NCI-H748 treated with DMSO at 0.1 percent for 48 hours (cell line): ENCODE measurements at places on chromosomes 2 and 18.

DNA sequence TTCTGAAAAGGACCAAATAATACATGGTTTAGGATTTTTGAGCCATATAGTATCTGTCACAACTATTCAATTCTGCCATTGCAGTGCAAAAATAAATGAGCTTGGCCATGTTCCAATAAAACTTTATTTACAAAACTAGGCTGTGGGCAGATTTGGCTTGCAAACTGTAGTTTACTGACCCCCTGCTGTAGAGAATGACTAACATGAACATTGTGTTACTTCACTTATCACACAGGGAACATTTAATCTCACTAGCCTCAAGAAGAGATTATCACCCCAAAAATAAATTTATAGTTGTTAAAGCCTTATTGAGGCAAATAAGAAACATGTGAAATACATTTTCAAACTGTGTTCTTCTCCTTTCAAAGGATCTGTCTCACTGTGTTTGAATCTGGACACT is 766.2 kb downstream of the MBD2 start:
- no peak for DNase-seq

- DNase-seq = no peak
Measured at GRCh38 chr18:38413193-38413592, 847.6 kb upstream of the CELF4 start.

GRCh38 chr18:78965917-78966792 is 13.5 kb upstream of the SALL3 start:
- no peak for DNase-seq

- peak; percentile 49 for DNase-seq
Measured at GRCh38 chr2:144519934-144520731, at the start of gene ZEB2. ZEB2 (minus strand) TSS chr2:144520119; CDS start chr2:144517350, 2,769 bp downstream.

DNA sequence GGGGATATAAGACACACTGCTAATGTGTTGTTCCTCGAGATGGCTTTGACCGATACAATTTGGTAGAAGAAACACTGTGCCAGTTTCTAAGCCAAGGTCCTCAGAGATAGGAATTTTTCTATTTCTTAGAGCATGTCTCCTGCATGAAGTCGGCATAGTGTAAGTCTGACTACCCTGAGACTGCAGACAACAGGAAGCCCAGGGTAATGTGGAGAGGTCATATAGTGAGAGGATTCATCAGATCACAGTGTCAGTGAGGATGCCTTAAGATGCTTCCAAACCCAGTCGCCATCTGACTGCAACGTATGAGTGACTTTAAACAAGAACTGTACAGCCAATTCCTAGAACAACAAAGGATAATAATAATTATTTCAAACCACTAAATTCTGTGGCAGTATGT is 818.3 kb upstream of the GYPC start:
- no peak for DNase-seq

- no peak for DNase-seq
Measured at GRCh38 chr2:65015731-65016130, 26.5 kb downstream of the SLC1A4 start.

DNA sequence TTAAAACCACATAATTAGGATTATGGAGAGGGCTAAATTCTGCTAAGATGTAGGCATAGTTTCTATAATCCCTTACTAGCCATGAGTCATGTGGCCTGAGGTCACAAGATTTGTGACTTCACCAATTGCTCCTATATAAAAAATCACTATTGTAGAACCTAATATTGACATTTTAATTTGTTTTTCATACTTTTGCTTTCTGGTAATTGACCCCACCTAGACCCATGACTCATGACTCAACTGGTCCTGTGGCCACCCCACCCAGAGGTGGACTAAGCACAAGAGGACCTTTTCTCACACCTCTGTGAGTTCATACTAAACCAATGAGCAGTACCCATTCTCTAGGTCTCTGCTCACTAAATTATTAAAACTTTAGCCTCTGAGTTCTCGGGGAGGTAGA is 1567.5 kb upstream of the LRRTM1 start:
- no peak for DNase-seq

DNA sequence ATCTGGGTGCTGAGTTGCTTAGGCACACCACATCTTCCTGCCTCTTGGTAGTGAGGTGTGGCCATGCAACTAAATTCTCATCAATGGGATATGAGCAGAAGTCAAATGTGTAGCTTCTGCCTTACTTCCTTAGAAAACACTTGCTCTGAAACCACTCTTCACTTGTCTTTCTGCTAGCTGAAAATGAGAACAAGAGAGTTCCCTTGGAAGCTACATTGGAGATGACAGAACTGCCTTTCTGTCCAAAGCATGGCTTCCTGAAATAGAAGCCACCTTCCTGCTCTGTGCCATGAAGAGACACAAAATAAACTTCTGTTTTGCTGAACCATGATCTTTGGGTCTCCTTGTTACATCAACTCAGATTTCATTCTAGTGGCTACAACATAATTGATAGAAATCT is 659.9 kb downstream of the IRS1 start:
- DNase-seq = no peak

DNA sequence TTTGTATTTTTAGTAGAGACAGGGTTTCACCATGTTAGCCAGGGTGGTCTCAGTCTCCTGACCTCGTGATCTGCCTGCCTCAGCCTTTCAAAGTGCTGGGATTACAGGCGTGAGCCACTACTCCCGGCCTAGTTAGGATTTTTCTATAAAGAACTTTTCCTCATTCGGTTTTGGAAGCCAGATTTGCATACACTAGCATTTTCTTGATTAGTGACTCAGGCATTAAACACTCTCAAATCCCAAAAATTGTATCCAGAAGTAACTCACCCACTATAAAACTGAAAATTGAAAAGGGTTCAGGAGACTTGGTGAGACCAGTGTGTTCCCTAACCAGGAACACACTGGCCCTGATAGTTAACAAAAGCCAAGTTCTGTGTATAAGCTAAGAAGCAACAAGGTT is 25.2 kb downstream of the EIF2AK3 start:
- no peak for DNase-seq

DNA sequence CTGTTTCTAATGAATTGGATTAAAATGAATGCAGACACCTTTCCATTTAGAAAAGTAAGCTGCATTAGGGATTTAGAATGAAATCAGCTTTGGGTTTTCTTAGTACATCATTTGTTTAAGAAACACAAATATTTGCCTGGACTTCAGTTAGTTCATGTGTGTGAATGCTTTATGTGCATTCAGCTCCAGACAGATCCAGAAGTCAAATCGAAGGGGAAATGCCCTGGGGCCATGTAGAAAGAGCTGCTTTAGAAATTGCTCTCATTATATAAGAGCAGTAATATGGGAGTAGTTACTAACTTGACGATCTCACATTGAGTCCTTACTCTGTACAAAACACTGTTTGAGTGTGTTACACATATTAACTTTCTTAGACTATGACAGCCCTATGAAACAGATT is 88.0 kb upstream of the TTC39C start:
- DNase-seq = peak; percentile 18

- no peak for DNase-seq
Measured at GRCh38 chr2:235859651-235860050, 308.5 kb downstream of the GBX2 start.

DNA sequence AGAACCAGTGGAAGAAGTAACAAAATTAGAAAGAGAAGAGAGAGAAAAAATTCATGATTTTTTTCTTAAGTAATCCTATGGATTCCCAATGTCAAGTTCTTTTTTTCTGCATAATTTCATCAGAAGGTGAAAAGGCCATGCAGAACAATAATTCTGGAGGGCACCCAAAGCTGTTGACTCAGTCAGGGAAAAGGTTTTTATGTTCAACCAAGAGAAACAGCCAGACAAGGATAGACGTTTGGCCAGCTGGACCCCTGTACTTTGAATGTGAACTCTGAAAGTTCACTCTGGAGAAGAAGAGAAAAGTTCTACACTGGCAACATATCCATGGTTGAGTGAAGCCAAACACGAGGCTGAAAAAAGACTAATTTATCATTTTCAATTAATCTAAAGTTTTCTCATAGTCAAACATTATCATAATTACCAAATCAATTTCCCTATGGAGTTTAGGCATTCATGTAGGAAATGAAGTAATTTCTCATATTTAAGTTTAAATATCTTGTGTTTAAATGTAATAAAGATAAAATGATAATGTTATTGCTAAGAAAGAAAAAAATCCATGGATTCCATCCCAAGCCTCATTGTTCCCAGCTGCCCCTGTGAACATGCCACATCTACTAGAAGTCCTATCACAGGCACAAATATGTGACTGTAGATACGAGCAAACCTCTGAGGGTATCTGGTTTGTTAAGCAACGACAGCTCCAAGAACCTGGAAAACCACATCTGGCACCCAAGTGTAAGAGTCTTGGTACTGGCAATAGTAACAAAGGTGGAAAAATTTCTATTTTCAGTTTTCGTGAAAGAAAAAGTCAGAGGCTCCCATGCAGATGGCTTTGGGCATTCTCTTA is 742.7 kb upstream of the ACVR2A start:
- DNase-seq = no peak

DNA sequence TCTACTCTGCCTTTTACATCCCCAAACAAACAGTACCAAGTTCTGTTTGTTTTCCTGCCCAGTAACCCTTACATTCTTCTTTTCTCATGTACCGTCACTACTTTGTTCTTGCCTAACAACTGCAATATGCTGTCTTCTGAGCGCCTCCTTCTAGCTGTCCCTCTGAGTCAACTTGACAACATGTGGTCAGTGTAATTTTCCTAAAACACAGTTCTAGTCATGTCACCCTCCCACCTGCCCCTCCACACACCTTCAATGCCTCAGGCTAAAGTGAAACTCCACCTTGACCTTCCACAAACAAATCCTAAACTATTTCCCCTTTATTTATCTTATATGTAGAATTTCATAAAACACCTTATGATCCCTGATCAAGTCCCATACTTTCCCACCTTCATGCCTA is 124.6 kb upstream of the CD302 start:
- no peak for DNase-seq

DNA sequence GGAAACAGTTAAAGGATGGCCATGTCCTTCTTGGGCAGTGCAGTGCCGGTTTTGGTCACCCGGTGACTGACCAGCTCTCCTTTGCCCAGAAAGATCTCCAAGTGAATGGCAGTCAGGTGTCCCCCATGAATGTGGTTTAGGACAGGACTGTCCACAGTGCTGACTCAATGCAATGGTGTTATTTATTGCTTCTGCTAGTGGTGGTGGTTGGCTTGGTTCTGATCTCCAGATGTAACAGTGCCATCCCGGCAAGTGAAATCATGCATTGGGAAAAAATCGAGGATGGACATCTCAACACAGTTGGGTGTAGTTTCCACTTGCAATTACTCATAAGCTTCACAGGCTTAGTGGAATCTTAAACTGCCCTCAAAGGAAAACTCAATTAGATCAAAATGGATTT is 81.9 kb downstream of the TGOLN2 start:
- no peak for DNase-seq

- no peak for DNase-seq
Measured at GRCh38 chr2:172896661-172897081, 161.0 kb downstream of the RAPGEF4 start.

DNA sequence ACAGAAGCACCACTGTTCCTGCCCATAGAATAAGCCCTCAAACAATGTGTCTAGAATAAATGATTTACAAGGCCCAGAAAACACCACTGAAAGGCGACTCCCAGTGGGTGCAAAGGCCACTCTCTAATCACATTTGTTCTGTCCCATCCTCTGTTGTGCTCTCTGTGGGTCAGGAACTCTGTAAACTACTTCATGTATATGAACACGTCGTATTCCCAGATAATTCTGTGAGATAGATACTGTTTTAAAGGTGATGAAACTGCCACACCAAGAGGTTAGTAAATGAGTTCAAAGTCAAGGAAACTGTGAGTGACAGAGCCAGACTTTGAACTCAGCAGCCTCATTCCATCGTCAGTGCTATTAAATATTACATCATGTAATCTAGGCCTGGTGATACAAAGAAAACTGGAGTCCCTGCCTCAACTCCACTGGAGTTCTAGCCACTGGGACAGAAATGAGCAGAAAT is 269.7 kb upstream of the DCC start:
- no peak for DNase-seq

GRCh38 chr2:231364061-231364460 is 31.4 kb upstream of the B3GNT7 start:
- DNase-seq = no peak

- no peak for DNase-seq
Measured at GRCh38 chr18:78892177-78892576, 87.4 kb upstream of the SALL3 start.

DNA sequence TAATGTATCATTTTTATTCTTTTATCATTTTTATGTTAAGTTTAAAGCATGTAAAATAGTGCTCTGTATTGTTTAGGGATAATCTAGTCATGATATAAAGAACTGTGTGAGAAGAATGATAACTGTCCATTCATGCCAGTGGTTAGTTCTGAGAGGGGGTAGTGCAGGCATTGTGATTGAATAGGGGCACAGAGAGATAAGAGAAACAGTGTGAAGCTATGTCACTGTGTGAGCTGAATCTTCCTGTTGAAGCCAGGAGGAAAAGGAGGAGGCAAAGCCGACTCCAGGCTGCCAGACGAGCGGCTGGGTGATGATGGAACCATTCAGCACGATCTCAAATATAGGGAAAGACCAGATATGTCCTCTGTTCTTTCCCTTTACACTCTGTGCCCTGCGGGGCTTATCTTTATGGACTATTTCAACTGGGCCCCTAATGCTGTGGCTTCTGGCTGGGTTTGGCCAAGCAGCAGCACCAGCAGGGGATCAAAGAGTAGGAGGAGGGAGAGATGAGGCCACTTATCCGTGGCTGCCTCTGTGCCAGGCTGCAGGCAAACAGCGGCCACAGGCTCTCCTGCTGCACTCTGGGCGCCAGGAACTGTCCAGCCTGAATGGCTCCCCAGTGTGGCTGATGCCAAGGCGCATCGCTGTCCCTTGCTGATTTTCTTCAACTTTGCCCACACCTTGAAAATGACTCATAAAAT is 128.0 kb downstream of the SPP2 start:
- DNase-seq = no peak

- DNase-seq = no peak
Measured at GRCh38 chr2:73759904-73760303, 20.0 kb downstream of the DUSP11 start.

DNA sequence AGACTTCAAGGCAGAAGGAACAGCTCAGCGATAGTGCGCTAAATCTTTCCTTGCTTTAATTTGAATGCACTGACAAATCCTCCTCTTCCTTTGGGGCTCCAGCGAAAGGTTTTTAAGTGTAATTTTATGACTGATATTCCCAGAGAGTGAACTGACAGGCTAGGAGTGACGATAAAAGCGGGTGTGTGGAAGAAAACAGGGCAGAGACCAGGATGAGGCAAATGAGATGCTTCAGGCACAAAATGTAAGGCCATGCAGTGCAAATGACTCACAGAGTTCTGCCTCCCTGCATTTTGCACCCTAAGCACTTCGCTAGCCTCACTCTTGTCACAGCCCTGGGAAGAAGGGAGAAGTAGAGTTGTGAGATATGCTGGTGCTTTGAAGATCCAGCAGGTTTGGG is 14.7 kb downstream of the KLHL23 start:
- DNase-seq = no peak

- no peak for DNase-seq
Measured at GRCh38 chr2:159715451-159715850, 3.1 kb downstream of the MARCHF7 start.

DNA sequence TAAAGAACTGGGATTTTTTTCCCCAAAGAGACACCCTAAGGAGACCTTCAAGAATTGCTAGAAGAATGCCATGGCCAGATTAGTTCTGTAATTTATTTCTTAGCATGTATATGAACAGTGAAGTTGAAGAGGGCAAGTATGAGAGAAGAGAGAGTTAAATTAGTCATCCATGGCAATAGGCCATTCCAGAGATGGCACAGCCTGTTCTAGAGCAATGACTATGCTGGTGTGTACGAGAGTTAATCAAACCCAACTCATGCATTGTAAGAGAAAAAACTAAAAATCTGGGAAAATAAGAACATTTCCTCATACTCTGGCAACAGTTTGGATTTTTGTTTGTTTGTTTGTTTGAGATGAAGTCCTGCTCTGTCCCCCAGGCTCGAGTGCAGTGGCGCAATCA is 112.1 kb upstream of the PIK3C3 start:
- no peak for DNase-seq
